ENCODE measurements at places on chromosomes 6 and 20.
A peak's percentile ranks its signal among the peaks of the same experiment; 100 is the strongest.

DNA sequence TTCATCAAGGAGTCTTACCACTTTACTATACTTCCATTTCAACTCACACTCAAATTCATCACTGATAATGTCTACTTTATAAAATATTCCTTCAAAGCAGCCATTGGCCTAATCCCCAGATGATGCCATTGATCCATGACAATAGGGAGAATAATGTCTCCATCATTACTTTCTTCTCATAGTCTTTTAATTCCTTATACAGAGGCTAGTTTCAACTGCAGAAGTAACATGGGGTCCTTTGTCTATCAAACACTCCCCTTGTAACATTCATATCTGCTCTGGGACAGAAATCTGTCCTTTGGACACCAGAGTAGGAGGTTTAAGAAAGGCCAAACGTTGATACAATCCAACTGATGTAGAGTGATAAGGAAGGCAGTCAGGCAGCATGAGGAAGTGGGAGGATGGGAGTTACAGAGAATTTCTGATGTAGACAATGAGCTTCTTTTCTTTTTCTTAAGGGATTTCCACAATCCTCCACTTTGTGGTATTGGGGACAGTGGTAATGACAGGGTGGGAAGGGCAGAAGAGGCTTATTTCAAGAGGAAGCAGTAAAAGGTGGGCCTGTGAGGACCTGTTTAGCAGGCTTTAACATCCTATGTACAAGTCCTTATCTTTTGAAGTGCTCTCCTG, 18.9 kb upstream of the HLA-DOA start:
- ATAC-seq = no peak

DNA sequence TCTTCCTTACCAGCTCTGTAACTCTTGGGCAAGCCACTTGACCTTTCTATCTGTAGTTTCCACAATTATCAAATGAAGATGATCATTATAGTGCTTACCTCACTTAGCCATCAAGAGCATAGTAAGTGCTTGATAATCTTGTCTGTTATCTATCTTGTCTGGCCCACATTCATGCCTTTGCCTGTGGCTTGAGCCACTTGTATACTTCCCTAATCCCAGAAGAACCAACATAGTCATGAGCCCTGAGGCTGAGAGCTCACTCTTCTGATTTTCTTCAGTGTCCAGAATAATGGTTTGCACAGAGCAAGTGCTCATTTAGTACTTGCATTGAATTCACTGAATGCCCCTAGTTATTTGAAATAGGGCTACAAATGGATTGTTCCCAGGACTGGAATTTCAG, 108.2 kb downstream of the SASH1 start:
- no peak for ATAC-seq

GRCh38 chr6:36897609-36898008, 11.9 kb downstream of the C6orf89 start:
- ATAC-seq = no peak

DNA sequence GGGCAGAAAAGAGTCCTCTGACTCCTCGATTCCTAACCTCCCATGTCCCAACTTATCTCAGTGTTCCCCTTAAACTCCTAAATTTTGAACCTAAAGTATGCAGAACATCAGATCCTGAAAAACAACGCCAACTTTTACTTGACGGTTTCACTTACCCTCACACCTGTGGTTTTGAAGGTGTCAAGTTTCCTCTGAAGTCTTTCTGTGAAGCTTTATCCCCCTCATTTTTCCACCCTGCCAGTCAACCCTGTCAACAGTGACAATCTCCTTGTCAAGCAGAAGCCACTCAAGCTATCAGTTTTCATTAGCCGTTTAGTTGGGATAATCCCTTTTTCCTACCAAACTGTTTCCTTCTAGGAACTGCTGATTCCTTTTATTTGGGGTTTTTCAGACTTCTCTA, 245.4 kb upstream of the PREP start:
- no peak for ATAC-seq

- ATAC-seq = no peak
Measured at GRCh38 chr6:35161266-35161665, 20.1 kb upstream of the TCP11 start.

GRCh38 chr20:48846516-48847492, 19.0 kb upstream of the PREX1 start:
- peak; percentile 95 for ATAC-seq

GRCh38 chr6:32972353-32973143, 4.2 kb downstream of the BRD2 start:
- peak; percentile 9 for ATAC-seq

- no peak for ATAC-seq
Measured at GRCh38 chr20:64258071-64258823, 2.7 kb downstream of the PCMTD2 start.

GRCh38 chr20:39048000-39048696, 86.0 kb downstream of the DHX35 start:
- ATAC-seq = peak; percentile 70

DNA sequence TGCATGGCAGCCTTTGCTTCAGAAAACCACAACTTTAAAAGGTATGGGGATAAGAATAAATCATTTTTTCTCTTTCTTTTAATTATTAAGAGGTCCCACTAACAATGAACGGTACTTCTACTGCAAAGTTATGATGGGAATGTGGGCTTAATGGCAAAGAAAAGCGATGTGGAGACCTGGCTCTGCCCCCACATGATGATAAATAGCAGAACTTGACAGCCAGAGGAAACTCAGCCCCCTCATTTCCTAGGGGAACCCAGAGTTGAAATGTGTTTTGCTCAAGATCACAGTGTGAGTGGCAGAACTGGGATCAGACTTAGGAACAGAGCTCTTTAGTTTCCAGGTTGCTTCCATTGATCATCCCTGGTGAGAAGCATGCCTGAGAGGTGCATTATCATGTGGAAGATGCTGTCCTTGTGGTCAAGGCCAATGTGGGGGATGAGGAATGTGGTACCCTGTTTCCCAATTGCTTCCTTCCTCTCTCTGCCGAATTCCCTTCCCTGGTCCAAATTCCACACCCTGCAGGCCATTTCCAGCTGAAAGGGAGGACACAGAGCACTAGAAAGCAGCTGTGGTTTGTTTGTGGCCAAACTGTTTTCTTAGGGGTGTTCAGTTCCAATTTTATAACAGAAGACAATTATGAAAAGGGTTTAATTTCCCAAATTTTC, 66.0 kb downstream of the BACH2 start:
- no peak for ATAC-seq

DNA sequence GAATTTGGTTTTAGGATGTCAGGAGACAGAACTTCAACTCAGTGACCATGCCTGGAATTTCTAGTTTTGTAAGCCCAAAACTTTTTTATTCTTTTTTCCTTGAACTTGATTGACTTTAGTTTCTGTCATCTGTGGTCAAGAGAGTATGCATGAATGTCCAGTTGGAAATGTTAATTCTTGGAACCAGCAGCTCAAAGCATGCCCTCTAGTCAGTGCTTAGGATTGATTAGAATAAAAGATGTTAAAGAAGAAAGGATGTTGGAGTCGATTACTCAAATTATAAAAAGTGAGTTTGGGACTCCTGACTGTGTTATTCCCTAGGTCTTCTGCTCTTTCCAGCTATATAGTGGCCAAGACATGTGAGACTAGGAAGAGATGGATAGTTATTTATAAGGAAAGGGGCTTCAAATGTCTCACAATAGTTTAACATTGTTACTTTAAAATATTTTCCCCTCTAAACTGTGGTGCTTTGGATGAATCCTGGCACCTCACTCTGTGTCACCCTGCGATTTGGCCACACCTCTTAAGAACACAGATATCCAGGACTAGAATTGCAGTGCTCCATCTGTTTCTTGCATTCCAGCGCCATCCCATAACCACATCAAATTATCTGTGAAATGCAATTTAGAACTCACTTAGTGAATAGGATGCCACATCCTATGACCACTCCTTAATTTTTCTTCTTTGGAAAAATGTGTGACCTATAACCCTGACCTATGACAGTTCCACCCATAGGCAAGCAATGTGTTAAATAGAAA, 298.5 kb downstream of the EYA4 start:
- ATAC-seq = no peak

GRCh38 chr20:60761056-60761455, 491.0 kb upstream of the CDH4 start:
- ATAC-seq = no peak

DNA sequence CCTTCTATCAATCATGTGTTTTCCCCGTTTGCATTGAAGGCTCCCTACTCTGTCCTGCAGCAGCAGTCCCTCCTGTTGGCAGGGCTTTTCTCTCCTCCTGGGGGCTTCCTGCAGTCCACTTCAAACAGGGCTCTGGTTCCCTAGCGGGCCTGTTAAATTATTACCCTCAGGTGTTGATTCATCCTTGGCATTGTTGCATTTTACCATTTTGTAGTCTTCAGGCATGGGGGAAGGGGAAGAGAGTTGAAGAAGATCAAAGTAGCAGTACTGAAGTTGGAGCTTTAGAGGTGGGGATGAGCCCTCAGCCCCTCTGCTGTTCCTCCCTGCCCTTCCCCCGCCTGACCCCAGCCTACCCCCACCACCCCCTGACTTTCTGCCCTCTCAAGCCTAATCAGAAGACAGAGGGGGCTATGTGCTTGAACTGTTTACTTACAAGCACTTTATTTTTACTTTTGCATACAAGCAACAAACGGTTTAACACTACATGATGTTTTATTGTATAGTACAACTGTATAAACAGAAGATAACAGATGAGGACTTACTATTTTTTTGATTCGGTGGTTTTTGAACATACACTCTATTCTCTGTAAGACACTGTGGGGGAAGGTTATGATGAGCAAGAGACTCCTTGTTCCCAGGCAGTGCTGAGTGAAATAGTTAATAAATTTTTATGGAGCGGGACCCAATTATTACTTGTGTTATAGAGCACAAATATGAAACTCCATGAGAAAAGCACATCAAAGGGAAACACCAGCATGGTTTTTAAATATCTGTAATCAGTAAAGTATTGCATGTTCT, 169.7 kb downstream of the EYA4 start:
- no peak for ATAC-seq

DNA sequence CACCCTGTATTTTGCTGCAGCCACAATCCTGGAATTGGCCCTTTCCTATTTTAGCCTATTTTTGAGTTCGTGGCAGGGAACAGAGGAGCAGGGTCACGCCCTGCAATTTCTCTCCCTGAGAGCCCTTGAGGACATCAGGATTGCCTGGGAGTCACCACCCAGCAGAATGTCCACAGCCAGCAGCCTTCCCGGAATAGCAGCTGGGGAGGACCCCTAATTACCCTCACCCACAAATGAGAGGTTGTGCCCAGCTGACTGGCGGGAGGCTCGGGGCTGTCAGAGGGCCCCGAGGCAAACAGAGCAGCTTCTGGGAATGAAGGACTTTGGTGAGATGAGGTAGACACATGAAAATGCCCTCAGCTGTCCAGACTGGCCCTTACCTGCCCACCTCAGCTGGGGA, 165.1 kb downstream of the PREX1 start:
- no peak for ATAC-seq

- ATAC-seq = no peak
Measured at GRCh38 chr6:15429141-15430110, 183.6 kb downstream of the JARID2 start.

DNA sequence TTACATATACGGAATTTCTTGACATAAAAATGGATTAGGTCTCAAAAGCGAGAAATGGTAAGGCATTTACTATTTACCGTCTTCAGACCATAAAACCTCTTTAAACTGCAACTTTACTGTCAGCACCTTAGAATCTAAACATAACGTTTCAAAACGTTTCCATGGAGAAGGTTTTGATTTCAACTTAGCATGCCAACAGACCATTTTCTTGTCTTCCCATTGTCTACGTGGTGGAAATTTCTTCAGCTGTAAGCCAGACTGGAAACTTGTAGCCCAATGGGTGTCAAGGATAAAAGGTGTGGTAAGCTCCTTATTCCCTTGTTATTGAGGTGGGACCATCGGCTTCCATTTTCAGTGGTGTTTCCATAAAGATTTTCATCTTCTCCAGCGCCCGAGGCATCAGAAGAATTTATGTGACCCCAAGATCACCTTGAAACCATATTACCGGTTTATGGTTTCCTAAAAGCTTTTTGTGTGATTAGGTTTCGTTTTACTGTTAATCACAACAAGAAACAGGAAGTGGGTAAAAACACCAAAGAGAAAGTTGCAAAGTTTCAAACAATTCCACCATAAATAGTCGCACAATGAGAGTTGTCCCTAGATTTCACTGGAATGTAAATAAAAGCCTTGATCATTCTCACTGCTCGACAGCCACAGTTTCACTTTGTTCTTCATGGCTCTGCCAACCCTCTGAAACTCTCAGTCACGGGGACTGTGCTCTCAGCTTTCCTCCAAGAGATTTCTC, 63.0 kb upstream of the CD2AP start:
- peak; percentile 17 for ATAC-seq

DNA sequence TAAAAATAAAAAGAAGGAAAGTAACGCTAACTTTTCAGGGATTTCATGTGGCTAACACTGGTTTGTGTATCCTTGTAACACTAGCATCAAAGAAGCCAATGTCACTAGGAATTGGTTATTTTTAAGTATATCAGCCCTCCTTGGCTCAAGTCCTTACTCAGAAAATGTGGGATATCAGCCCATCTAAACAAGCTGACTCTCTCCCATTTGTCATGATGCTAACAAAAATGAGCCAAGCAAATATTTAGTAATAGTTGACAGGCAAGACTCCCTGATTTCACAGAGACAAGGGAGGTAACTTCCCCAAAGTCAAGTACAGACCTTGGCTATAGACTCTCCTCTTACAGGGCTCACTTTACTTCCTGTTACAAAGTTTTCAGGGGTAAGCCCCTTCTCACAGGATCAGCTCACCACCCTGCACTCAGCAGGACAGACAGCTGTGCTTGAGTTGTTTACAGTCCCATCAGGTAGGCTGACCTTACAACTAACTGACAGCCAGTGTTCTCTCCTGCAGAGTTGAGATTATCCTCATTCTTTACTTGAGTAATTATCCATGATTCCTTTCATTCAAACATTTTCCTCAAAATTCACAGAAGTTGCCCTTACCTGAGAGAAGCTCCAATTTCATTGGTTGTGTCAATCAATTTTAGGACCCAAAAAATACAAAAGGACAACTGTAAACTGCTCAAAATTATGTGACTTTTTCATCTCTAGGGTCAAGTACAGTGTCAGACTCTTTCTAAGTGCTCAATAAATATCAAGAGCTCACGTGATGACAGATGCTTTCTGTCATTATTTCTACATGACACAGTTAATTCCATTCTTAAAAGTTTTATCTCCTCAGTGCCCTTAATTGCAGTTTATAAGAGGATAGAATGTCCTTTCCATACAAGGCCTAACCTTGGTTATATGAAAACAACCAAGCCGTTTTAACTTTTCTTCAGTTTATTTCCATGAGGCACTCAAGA, 38.1 kb upstream of the BMP5 start:
- no peak for ATAC-seq

GRCh38 chr6:116011520-116011919, 49.2 kb downstream of the FRK start:
- ATAC-seq = peak; percentile 91

- no peak for ATAC-seq
Measured at GRCh38 chr6:45415788-45416518, 38.2 kb upstream of the SUPT3H start.

- ATAC-seq = no peak
Measured at GRCh38 chr20:11734431-11734830, 183.3 kb upstream of the BTBD3 start.
